ENCODE measurements at places on chromosomes 7 and 10. TPM values are rescaled to one million over a fixed set of nuclear protein-coding genes. Genes with fewer than 3 reads are reported as not detected.

DNA sequence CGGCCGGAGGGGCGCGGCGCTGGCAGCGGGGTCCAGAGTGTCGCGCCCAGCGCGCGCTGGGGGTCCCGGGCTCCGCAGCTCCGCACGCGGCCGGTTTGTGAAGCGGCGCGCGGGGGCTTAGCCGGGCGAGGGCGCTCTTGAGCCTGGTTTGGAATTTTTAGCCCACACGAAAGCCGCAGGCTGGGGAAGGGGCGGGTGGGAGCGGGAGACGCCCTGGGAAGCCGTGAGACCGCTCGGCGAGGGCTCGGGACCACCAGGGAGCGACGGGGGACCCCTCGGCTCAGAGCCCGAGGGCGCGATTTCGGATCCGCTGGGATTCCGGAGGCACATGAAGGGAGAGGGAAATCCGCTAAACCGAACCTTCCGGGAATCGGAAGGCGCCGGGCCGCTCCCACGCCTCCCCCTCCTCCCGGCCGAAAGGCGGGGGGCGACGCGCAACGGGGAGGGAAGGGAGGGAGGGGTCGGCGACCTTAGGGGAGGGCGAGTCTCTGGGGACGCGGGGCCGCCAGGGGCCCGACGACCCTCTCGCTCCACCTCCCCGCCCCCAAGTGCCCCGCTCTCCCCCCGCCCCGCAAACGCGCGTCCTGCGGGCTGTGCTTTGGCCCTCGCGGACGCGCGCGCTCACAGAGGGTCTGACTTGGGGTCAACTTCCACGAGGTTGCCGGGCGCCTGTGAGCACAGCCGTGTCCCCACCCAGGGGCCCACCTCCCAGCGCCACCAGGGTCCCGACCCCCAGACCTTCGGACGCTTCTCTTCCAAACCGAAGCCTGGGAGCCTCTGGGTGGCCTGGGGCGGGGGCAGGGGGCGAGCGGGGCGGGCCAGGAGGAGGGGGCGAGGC, 5.1 kb upstream of the ELFN1 start:
- peak; percentile 26 for ATAC-seq

GRCh38 chr10:69319841-69320316, 41.6 kb downstream of the HK1 start:
- no peak for ATAC-seq

GRCh38 chr7:1142051-1142635, 17.9 kb downstream of the ZFAND2A start:
- no peak for ATAC-seq

- ATAC-seq = no peak
Measured at GRCh38 chr10:129936266-129936922, 27.7 kb downstream of the EBF3 start.

DNA sequence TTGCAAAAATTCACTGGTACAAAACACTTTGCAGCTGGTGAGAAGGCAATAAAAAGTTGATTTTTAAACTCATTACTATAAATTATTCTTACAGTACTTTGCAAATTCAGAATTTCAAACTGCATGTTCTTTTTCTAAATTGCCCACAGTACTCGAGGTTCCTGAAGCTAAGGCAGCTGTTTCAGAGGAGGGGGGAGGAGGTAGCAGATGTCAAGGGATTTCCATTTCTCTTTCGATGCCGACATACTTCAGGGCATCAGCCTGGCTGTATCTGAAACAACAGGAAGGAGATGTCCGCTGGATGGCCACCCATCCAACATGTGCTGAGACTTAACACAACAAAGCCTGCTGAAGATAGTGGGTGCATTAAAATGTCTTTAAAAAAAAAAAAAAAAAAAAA, 76.7 kb downstream of the EZH2 start:
- no peak for ATAC-seq

DNA sequence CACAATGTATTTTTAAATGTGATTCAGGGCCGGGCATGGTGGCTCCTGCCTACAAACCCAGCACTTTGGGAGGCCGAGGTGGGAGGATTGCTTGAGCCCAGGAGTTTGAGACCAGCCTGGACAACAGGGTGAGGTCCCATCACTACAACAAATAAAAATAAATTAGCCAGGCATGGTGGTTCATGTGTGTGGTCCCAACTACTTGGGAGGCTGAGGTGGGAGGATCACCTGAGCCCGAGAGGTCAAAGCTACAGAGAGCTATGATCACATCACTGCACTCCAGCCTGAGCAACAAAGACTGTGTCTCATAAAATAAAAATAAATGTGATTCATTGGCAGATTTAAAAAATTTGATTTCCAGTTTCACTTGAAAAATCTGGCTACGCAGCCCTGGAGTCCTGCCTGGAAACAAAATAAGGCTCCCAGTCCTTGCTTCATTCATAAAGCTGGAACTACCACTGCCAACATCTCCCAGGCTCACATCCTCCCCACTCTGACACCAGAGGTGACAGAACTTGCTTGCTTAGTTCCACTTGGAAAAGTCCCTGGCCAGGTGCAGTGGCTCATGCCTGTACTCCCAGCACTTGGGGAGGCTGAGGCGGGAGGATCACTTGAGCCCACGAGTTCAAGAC, 27.9 kb upstream of the SLC35G1 start:
- ATAC-seq = no peak

DNA sequence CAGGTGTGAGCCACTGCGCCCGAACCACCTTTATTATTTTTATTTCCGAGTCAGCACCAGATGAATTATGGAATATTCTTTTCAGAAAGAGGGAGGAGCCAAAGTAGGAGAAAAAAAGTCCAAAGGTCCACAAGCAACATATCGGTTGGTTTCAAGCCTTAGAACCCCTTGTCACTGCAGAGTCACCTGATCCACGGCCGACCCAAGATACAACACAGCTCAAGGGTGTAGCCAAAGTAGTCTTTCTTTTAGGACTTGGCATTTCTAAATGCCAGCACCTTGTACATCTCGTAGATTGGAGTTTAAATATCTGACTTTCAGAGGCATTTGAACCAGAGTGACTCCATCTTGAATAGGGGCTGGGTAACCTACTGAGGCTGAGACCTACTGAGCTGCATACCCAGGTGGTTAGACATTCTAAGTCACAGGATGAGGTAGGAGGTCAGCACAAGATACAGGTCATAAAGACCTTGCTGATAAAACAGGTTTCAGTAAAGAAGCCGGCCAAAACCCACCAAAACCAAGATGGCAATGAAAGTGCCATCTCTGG, 113.9 kb upstream of the ANLN start:
- ATAC-seq = no peak

DNA sequence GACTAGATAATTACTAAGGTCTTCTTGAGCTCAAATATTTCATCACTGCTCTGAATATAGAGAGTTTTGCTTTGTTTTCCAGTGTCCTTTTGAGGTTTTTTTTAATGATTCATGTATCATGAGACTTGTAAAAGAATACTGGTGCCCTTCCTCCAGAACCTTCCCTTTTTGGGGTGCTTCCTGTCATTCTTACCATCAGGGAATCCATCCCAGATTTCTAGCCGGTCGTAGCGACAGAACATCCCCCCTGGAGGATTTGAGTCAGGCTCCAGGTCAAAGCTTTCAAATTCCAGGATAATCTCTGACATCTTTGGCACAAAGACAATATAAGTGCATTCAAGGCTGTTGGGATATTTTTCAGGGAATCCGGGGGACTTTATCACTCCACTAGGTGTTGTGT, 71.0 kb downstream of the NRP1 start:
- ATAC-seq = no peak

- ATAC-seq = no peak
Measured at GRCh38 chr10:25457552-25457951, 282.8 kb downstream of the GPR158 start.

DNA sequence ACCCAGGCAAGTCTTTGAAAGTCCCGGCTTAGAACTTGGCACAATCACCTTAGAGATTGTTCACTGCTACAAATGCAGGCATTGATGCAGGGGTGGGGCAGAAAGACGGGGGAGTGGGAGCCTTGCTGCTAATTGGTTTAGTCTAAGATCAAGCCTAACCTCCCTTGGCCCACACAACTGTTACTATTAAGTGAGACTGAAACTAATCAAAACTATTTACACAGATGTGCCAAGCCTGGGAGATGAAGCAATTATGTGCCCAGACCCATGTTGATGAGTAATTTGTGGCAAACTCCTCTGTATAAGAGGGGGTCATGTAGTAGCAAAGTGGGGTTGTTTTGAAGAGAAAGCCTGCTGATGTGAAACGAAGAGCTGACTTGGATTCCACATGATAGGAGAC, 178.2 kb upstream of the ITGB1 start:
- no peak for ATAC-seq

- no peak for ATAC-seq
Measured at GRCh38 chr10:13445656-13446400, 83.0 kb downstream of the BEND7 start.

DNA sequence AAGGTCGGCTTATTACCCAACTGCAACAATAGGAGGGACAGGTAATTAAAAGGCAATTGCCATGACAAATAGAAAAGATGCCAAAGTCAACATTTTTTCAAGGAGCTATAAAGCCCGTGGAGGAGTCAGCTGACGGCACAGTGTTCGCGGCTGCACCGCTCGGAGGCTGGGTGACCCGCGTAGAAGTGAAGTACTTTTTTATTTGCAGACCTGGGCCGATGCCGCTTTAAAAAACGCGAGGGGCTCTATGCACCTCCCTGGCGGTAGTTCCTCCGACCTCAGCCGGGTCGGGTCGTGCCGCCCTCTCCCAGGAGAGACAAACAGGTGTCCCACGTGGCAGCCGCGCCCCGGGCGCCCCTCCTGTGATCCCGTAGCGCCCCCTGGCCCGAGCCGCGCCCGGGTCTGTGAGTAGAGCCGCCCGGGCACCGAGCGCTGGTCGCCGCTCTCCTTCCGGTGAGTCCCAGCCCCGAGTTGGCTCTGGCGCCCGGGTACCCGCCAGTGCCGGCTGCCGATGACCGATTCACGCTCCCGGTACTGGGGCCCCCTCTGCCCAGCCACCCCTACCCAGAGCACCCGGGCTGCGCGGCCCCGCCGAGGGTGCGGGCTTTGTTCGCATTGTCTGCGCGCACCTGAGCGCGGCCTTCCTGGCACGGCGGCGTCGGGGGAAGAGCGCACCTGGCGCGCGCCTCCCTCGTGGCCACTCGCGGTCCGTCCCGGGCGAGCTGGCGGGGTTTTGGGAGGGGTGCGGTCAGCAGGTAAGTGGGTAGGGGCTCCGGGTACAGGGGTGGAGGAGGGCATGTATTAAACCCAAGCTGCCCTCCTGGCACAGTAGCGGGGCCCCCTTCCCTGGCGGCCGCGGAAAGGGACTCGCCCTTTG, at the start of gene VWA2:
VWA2 (plus strand) TSS at position 138 of the 877 bp plus-strand sequence. CDS start 9,460 bp downstream, outside the sequence.
- no peak for ATAC-seq

DNA sequence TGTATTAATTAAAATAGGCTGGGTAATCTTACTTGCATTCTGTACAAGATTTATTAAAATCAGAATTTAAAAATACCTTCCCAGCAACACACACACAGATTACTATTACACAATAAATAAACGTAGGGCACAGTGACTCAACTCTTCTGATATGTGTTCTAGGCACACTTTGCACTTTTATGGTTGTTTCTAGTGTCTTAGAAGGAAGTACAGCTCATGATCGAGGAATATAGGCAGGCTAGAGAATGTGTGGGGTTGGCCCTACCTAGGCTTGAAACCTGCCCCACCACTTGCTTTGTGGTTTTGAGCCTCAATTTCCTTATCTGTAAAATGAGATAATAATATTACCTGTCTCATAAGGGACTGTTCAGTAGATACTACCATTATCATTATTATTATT, 30.5 kb downstream of the ARMC3 start:
- no peak for ATAC-seq

DNA sequence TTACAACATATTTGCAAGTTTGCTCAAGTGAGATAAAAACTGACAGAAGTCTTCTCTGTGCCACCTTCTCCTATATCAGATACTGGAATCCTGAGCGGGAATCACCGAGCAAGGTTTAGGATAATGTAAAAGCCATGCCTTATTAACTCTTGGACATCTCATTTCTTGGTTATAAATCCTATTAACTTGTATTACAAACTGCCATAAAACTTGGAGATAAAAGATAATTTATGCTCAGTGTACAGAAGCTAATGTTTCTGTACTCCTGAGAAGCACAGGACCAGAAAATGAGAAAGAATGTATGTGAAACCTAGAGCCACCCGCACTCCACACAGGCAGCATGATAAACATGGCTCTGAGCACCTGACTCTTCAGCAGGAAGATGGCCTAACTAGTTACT, 181.2 kb upstream of the NOBOX start:
- no peak for ATAC-seq

DNA sequence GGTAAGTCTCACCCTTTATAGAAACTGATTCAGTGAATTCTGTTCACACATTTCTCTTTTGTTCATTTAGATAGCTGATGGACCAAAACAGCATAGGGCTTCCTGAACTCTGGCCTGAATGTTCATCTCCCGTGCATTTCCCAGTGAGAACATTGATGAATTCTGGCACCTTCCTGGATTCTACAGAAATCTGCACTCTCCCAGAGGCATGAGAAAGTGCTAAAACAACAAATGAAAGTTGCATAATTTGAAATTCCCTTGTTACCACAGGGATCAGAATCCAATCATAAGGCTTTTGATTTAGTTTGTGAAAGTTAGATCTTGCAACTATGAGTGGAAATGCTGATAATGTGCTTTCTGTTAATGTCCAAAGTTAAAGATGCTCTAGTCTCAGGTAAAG, 29.7 kb upstream of the SCIN start:
- ATAC-seq = no peak

GRCh38 chr7:50657912-50658311, 92.7 kb upstream of the DDC start:
- ATAC-seq = peak; percentile 5

- ATAC-seq = no peak
Measured at GRCh38 chr7:151517601-151518104, 2.0 kb downstream of the RHEB start.

DNA sequence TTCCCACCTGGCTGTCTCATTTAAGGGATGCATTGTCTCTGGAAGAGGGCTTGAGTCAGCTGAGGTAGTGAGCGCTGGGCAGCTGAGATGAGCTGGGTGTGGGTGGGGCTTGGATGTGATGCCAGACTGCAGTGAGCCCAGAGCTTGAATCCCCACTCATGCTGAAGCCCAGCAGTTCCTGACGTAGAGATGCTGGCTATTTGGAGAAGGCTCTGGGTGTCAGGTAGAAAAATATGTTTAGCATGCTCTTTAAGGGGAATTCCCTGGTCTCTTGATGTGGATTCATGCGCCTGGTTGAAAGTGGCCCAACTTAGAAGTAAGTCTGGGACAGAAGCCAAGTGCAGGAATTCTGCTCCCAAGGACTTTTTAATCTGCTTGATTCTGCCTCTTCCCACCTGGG, 241.5 kb upstream of the IGFBP3 start:
- ATAC-seq = no peak

- ATAC-seq = no peak
Measured at GRCh38 chr10:18117276-18117675, 22.9 kb upstream of the CACNB2 start.

GRCh38 chr10:59127991-59128390, 48.5 kb upstream of the PHYHIPL start:
- ATAC-seq = no peak

GRCh38 chr7:5143935-5144903, 45.8 kb upstream of the WIPI2 start:
- ATAC-seq = peak; percentile 13

ODAD2 gene
- total RNA-seq = 1.7 TPM

ZNF804B gene
- total RNA-seq = not detected

LEP gene
- 0.15 TPM for total RNA-seq

KIAA1549 gene
- 3.8 TPM for total RNA-seq

SLC25A13 gene
- 28.3 TPM for total RNA-seq

COL26A1 gene
- total RNA-seq = not detected

OR9A2 gene
- not detected for total RNA-seq

KIN gene
- 11.8 TPM for total RNA-seq

PNLIPRP1 gene
- not detected for total RNA-seq

FRA10AC1 gene
- 19.4 TPM for total RNA-seq

CALML3 gene
- 0.13 TPM for total RNA-seq

SPDYE16 gene
- not detected for total RNA-seq

AGAP4 gene
- 7.8 TPM for total RNA-seq

NEURL1 gene
- not detected for total RNA-seq

HGF gene
- 13.6 TPM for total RNA-seq

TRIM4 gene
- 31.9 TPM for total RNA-seq

ZNF503 gene
- 27.3 TPM for total RNA-seq
